ENCODE measurements at places on chromosomes 4 and X. TPM values are rescaled to one million over a fixed set of nuclear protein-coding genes. Genes with fewer than 3 reads are reported as not detected.

Gene SPATA18
- polyA plus RNA-seq: 1.3 TPM

Gene NAT8L
- 4.6 TPM for polyA plus RNA-seq

- DNase-seq: no peak
These were observed 60.6 kb downstream of the TNIP2 start for GRCh38 chr4:2695346-2696060.

DNA sequence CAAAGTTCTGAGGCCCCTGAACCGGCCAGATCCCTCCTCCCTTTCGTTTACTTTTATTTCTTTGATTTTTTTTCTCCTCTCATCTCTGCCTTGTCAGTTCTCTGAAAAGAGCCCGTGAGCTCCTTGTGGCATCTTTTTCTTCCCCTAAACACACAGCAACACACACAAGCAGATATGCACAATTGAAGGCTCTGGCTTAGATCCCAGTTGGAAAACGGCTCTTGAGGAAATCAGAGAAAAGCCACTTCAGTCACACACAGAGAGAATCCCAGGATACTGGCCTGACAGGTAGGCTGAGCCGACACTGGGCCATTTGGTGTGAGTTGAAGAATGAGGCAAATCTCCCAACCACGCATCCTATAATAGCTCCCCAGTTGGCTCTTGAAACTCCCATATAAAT is 12.9 kb downstream of the DIPK2B start:
- no peak for DNase-seq

DNA sequence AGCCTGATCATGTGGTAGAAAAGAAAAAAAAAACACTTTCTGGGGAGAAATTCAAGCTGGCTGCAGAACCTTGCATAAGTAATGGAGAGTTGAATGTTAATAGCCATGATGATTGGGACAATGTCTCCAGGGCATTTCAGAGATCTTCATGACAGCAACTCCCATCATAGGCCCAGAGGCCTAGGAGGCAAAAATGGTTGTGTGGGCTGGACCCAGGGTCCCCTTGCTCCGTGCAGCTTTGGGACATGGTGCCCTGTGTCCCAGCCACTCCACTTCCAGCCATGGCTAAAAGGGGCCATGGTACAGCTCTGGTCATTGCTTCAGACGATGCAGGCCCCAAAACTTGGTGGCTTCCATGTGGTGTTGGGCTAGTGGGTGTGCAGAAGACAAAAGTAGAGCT is 1170.9 kb downstream of the C4orf33 start:
- DNase-seq: no peak

- no peak for DNase-seq
These were observed 667.1 kb upstream of the BOD1L1 start for GRCh38 chr4:14294611-14295010.

All from left renal pelvis (tissue), 4 donors.